ENCODE measurements at places on chromosomes 1 and 21.

DNA sequence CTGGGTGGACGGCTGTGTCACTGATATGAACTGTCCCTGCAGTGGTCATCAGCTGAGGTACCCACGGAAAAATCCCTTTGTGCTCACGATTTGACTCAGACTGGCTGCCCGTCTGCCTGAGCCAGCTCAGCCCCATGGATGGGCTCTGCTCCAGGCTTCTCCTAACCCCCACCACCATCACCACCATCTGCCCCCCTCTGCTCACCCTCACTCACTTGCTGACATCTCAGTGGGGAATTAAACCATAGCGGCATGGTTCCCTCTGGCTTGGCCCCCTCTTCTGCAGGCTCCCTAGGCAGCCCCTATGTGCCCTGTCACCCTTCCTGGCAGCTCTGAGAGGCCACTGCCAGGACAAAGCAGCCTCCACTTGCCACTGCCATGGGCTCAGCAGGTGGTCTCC is 17.3 kb downstream of the SLC6A9 start:
- DNase-seq: no peak

- no peak for DNase-seq
These were observed 5.8 kb downstream of the AVPR1B start for GRCh38 chr1:206111271-206111927.

- DNase-seq: no peak
These were observed 140.8 kb downstream of the KAZN start for GRCh38 chr1:14739082-14739832.

GRCh38 chr1:203346060-203346768 is 4.7 kb downstream of the FMOD start:
- DNase-seq: no peak

GRCh38 chr1:31102501-31102950 is 37.0 kb upstream of the PUM1 start:
- DNase-seq: no peak

GRCh38 chr1:205571747-205572146 is 60.1 kb downstream of the ELK4 start:
- DNase-seq: no peak

DNA sequence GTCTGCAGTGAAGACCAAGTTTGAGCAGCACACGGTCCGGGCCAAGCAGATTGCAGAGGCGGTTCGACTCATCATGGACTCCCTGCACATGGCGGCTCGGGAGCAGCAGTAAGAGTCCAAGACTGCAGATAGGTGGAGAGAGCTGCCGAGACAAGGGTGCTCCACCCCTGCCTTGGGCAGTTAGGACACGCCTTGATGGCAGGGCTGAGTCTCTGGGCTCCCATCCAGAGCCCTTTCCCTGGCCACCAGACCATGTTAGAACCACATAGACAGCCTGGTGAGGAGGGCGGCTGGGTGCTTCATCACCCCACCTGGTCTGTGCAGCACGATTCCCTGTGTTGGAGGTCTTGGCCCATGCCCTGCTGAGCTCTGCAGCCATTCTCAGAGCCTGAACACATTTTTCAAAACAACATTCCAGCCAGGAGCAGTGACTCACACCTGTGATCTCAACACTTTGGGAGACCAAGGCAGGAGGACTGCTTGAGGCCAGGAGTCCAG is 17.3 kb upstream of the MIIP start:
- no peak for DNase-seq

DNA sequence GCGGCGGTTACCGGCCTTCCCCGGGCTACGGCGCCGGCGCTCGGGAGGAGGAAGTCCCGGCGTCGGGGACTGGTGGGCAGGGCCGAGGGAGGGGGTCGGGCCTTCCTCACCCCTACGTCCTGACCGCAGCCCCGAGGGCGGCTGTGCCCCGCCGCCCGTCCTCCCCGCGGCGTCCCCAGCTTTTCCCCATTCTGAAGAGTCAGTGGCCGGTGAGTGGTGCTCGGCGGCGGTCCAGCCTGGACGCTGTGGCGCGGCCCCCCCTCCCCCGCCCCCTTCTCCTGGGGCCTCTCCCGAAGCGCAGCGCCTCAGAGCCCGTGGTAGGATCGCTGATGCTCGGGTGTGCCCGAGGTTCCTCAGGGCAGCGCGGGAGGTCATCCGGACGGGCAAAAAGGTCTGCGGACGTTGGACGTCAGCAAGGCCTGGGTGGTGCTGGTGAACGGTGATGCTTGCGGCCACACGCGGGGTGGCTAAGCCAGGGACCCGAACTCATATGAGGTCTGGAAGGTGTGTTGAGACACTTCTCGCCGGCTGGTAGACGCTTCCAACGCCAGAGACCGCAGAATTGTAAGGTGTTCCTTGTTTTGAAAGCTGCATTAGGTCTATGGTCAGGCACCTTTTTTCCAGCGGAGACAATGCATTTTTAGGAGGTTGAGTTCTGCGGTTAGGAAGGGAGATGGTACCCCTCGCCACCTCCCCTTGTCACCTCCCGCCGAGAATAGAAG is 725 bp downstream of the SLC25A33 start:
- peak; percentile 7 for DNase-seq

- no peak for DNase-seq
These were observed 23.2 kb upstream of the BECN2 start for GRCh38 chr1:241934201-241934848.

DNA sequence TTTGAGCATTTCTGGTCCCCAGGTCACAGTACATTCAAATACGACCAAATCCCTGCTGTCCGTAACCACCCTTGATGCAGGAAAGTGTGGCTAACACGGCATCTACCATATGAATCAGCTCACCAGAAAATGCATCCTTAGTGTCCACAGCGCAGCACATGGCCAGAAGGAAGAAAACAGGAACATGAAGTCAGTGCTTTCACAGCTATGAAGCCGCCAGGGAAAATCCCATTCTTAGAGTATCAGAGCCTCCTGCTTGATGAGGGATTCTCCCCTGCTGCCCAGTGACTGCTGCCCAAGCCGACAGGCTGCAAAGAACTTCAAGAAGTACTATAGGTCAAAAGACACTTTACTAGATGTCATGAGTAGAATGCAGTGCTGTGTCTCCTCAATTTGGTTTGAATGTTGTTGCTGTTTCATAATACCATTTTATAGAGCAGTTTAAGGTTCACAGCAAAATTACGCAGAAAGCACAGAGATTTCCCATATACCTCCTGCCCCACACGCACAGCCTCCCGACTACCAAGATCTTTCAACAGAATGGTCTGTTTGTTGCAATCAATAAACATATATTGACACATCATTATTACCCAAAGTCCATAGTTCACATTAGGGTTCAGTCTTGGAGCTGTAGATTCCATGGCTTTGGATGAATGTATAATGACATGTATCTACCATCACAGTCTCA is 14.5 kb downstream of the TIAM1 start:
- DNase-seq: no peak

GRCh38 chr1:216499581-216500272 is 76.5 kb upstream of the USH2A start:
- no peak for DNase-seq

DNA sequence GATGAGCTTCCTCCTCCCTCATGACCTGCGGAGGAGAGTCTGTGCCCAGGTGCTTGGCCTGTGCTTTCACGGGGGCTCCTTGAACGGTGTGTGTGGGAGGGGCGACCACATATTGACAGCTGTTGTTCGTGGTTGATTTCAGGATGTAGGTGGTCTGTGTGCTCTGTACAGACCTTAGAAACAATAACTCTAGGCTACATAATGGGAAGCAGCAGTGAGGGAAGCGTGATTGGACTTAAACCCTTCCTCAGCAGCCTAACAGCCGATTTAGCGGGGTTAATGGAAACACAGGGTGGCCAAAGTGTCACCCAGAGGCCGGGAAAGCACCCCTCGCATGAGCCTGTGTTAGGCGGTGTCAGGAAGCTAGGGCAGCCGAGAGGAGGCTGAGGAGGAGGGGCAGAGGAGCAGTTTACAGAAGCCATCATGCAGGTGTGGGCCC is 56.0 kb downstream of the TBCE start:
- peak; percentile 5 for DNase-seq

DNA sequence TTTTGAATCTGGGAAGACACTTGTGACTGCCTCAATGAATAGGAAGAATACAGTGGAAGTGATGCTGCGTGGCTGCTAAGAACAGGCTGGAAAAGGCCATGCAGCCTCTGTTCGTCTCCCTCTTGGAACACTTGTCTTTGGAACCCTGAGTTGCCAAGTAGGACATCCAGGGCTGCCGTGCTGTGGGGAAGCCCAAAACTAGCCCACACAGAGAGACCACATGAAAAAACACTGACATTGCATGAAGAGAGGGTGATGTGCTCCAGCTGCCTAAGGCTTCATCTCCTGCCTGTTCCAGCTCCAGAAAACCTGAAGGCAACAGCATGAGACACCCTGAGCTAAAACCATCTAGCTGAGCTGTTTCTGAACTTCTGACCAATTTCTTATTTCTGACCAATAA is 61.1 kb upstream of the GNG4 start:
- DNase-seq: no peak

- no peak for DNase-seq
These were observed 130.4 kb upstream of the ADGRL2 start for GRCh38 chr1:81670286-81670685.

- no peak for DNase-seq
These were observed 15.6 kb upstream of the TTLL10 start for GRCh38 chr1:1157914-1158710.

DNA sequence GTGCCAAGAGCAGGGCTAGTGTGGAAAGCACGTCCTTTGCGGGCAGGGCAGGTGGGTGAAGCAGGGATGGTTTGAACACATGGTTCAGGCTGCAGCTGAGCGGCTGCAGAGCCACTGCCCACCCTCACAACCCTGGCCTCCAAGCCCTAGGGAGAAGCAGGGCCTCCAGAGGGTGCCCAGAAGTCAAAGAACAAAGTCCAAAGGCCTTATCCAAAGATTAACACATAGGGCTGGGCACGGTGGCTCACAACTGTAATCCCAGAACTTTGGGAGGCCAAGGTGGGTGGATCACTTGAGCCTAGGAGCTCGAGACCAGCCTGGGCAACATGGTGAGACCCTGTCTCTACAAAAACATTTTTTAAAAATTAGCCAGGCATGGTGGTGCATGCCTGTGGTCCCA is 46.8 kb downstream of the CAPN8 start:
- DNase-seq: no peak

GRCh38 chr21:29349702-29350101 is 51.0 kb downstream of the BACH1 start:
- DNase-seq: no peak

DNA sequence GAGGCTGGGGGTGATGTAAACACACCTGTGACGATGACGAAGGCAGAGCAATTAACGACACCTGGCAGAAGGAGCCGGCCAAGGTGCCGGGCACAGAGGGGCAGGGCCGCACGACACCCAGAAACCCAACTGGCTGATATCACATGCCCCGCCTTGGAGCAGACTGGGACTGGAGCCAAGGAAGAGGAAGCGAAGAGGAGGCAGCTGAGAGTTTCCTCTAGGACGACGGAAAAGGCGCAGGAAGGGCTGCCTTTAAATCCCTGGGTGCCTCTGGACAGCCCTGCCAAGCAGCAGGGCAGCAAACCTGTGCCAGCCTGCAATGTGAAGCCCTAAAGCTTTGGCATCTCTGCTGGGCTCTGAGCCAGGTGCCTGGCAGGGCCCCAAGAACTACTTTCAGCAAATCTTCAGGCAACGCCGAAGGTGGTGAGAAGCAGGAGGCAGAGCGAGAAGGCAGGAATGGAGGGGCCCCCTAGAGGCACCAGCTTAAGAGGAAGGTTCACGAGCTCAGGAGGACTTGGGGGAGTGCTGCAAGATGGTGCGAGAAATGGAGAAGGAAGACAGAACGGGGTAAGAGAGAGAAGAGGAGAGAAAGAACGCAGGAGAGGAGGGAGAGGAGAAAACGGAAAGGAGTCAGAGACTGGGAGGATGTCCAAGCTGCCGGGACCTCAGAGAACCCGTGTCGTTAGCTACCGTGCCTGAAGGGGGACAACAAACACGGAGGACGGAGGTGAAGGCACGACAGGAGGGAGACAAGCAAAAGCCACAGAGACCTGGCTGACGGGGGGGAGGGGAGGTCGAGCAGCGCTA is 25.3 kb upstream of the PEF1 start:
- DNase-seq: no peak

DNA sequence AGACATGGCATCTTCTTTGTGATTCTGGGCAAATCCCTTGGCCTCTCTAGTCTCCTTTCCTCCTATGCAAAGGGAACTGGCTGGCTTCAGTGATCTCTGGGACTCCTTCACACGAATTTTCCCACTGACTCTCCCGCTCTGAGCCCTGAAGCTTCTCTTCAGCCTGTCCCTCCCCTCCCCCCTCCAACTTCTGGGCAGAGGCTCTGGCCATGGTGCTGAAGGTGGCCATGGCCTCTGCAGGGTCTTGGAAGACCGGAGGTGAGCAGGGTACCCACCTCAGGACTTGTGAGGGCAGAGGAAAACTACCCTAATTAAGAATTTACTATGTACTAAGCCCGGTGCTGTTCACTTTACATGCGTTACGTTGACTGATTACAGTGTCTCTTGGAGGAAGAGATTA is 29.4 kb upstream of the POU3F1 start:
- no peak for DNase-seq

- DNase-seq: no peak
These were observed 2.5 kb downstream of the PPP1R15B start for GRCh38 chr1:204409123-204409522.

GRCh38 chr1:56451491-56451890 is 127.9 kb downstream of the PLPP3 start:
- DNase-seq: no peak

- DNase-seq: no peak
These were observed 737.8 kb upstream of the ADAMTS5 start for GRCh38 chr21:27704567-27705166.

DNA sequence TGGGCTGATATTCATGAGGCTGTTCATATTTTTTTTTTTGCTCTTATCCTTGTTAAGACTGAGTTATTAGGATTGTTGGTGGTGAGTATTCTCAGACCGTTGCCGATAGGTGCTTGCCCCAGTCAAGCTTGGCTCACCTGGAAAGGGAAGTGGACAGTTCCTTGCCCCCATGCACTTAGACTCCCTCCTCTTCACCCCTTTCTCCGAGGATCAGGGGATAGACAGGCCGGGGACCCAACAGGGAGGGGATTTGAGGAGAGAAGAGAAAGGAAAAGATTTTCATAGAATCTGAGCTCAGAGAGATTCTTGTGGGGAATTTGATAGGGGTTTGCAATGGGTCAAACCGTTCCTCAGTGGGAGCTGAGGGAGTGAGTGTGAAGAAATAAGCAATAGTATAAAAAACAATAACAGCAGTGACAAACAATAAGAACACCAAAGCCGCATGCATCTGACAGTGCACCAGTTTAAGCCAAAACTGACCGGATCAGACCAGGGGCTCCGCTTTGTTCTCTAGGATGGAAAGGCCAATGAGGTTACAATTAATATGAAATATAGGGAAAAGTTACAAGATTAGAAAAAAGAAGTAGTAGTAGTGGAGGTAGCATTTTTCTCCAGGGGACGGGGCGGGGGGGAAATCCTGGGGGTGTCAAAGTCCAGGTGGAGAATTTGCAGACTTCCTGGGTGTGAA is 8.9 kb downstream of the PAX7 start:
- no peak for DNase-seq

- no peak for DNase-seq
These were observed 40.6 kb downstream of the AKNAD1 start for GRCh38 chr1:108816049-108816893.

DNA sequence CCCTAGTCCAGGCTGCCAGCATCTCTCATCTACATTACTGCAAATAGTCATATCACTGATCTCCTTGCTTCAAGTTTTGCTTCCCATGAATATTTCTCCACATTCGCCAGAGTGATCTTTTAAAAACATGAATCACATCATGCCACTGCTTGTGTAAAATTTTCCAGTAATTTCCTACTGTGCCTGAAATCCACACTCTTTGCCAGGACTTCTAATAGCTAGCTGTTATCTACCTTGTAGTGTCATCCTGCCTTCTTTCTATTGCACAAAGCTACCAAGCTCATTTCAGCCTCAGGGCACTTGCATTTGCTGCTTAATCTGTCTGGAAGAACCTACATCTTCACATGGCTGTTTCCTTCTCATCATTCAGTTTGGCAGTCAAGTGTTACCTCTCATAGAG is 33.9 kb upstream of the ZNF362 start:
- no peak for DNase-seq

Data from stimulated activated CD8-positive, alpha-beta memory T cell treated with anti-CD3 and anti-CD28 coated beads, Interleukin-4, amount 100 ng/mL, for 1 hour (primary cell).